ENCODE measurements at places on chromosomes 6 and 20. TPM values are rescaled to one million over a fixed set of nuclear protein-coding genes. Genes with fewer than 3 reads are reported as not detected.

The OR12D3 gene
- not detected for total RNA-seq

The SMLR1 gene
- not detected for total RNA-seq

- DNase-seq: no peak
Observed at GRCh38 chr6:161422710-161423680, 149.1 kb upstream of the AGPAT4 start.

- no peak for DNase-seq
Observed at GRCh38 chr6:43435682-43436437, 8.5 kb downstream of the ABCC10 start.

- DNase-seq: no peak
Observed at GRCh38 chr6:142458836-142459235, 157.0 kb downstream of the ADGRG6 start.

Measured in kidney epithelial cell (primary cell).